ENCODE measurements at places on chromosomes 12 and 14.
A peak's percentile ranks its signal among the peaks of the same experiment; 100 is the strongest.

GRCh38 chr12:78560633-78561032 lies 303.9 kb upstream of the SYT1 start:
- no peak for DNase-seq

- no peak for DNase-seq
These were observed 20.4 kb upstream of the LIN7A start for GRCh38 chr12:80958162-80958561.

GRCh38 chr12:6224550-6224949 lies 24.4 kb downstream of the CD9 start:
- no peak for DNase-seq

GRCh38 chr12:5882511-5883190 lies 62.4 kb downstream of the ANO2 start:
- DNase-seq = no peak

DNA sequence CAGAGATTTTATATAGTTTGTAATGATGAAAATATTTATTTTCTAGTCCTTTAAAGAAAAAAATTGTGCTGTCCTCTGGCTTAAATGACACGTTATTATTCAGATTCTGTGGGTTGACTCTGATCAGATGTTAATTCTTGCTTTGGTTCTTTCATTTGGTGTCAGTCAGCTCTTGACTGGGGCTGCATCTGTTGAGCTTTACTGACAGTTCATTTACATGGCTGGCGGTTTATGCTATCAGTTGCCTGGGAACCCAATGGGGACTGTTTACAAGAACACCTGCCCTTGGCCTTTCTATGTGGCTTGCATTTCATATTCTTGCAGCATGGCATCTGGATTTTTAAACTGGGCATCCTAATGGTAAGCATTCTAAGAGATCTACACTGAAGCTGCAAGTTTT lies 667.1 kb upstream of the FBXO33 start:
- no peak for DNase-seq

- no peak for DNase-seq
These were observed 1.4 kb upstream of the ABCD2 start for GRCh38 chr12:39620659-39621658.

GRCh38 chr12:51373187-51373586 lies 18.0 kb downstream of the GALNT6 start:
- no peak for DNase-seq

DNA sequence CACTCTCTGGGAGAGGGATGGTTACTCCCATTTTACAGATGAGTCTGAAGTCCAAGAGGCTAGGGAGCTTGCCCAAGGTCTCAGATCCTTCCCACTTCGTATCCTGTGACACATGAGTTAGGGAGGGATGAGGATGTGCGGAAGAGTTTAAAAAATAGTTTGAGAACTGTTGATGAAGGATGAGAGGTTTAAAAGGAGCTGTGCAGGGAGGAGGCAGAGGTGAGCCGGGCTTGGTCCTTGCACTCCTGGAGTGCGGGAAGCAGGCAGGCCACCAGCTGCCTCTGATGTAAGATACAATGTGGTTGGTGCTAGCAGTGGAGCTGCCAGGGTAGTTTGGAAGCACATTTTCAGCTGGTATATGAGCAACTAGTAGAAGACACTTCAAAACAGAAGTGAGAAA lies 46.5 kb downstream of the TSPAN9 start:
- no peak for DNase-seq

DNA sequence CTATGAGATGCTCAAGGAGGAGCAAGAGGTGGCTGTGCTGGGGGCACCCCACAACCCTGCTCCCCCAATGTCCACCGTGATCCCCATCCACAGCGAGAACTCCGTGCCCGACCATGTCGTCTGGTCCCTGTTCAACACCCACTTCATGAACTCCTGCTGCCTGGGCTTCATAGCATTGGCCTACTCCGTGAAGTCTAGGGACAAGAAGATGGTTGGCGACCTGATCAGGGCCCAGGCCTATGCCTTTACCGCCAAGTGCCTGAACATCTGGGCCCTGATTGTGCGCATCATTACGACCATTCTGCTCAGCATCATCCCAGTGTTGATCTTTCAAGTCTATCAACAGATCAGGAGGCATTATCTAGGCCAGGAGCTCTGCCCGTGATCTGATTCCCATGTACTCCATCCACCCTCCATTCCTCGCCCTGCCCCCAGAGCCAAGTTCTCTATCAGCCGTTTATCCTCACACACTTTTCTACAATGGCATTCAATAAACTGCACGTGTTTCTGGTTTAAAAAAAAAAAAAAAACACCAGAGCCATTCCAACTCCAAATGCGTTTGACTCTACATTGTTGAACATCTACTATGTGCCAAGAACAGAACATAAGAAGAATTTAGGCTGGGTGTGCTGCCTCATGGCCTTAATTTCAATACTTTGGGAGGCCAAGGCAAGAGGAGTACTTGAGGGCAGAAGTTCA lies 17.5 kb downstream of the ATXN2 start:
- no peak for DNase-seq

DNA sequence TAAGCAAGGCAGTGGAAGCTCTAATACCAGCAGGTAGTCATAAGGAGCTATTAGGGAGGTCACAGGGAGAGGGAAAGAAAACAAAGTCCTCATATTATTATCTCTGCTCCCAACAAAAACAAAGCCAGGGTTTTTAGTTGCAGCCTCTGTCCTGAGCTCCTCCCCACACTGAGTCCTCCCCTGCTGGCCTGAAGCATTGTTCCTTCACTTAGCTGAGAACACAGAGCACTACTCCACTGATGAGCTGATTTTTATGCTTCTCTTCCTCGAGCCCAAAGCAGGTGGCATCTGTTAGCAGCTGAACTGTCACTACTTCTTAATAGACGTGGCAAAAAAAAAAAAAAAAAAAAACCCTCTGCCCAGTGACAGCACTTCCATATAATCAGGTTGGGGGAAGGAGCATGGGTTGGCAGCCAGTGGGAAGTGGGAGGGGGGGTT lies 10.5 kb upstream of the STAC3 start:
- no peak for DNase-seq

- DNase-seq = no peak
These were observed 233.3 kb downstream of the NEDD1 start for GRCh38 chr12:97140355-97140754.

- no peak for DNase-seq
These were observed 767.7 kb downstream of the LRFN5 start for GRCh38 chr14:42374332-42374731.

DNA sequence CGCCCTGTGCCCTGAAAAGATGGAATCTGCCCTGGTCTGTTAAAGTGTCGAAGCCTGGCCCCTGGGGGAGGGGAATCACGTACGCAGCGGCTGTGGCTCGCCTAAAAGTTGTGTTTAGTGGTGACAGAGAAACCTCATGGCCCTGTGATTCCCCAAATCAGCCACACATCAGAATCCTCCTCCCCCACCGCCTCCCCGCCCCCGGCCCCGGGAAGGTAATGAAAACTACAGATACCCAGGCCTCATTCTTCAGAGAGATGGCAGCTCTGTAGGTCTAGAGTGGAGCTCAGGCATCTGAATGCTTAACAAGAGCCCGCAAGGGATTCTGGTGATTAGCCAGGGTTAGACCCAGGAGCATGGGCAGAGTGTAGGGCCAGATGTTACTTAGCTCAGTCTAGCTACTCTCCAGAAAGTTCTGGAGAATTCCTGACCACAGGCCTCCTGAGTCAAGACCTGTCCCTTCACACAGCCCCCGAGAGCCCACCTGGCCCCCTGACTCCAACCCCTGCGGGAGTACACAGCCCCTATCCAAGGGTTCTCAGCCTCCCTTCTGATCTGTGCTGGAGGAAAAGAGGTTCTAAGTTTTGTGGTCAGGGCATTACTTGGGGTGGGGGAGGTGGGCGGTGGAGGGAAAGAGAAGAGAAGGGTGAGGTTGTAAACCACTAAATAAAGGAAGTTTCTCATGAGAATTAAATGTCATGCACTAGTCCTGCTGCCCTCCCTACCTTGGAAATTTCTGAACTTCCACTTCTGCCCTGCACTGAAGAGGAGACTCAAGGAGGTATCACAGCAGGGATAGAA lies 114.8 kb downstream of the PLXNC1 start:
- DNase-seq = no peak

GRCh38 chr12:32727237-32727636 lies 28.5 kb downstream of the YARS2 start:
- peak; percentile 2 for DNase-seq

DNA sequence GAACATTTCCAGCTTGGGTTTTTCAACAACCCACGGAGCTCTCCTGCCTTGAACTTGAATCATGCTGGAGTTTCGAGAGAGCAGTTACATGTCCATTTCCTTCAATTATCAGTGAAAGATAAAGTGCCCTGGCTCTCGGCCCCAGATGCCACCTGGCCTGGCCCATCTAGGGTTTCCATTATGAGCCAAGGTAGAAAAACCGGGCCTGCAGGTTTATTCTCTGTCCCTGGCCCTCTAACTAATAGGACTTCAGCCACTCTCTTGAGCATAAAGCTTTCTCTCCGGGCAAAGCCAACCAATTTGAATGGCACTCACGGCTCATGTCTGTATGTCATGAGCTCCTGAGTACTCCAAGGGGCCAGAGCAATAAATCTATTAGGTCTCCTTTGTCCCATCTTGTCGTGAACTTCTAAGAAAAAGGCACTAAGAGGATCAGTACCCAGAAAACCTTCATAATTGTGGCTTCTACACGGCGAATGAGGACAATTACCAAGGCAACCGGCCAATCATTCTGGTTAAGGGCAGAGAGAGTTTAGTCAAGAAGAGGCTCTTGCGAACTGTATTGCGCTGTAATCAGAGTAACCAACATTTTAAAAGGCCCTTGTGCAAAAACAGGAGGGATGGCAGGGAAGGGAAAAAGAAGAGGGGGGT lies 392.3 kb downstream of the MED13L start:
- no peak for DNase-seq

DNA sequence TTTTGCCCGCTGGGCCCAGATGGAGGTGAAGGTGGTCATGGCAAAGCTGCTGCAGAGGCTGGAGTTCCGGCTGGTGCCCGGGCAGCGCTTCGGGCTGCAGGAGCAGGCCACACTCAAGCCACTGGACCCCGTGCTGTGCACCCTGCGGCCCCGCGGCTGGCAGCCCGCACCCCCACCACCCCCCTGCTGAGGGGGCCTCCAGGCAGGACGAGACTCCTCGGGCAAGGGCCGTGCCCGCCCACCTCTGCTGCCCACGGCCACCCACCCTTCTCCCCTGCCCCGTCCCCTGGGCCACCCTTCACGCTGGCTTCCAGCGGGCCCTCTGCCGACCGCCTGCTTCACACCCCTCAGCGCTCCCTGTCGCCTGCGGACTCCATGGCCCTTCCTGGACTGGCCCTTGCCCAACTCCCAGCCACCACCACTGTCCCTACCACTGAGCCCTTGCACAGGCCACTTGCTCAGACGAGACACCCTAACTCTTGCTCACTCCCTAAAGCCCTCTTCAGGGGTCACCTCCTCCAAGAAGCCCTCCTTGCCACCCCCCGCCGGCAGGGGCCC lies 42.5 kb downstream of the CYP46A1 start:
- DNase-seq = no peak

DNA sequence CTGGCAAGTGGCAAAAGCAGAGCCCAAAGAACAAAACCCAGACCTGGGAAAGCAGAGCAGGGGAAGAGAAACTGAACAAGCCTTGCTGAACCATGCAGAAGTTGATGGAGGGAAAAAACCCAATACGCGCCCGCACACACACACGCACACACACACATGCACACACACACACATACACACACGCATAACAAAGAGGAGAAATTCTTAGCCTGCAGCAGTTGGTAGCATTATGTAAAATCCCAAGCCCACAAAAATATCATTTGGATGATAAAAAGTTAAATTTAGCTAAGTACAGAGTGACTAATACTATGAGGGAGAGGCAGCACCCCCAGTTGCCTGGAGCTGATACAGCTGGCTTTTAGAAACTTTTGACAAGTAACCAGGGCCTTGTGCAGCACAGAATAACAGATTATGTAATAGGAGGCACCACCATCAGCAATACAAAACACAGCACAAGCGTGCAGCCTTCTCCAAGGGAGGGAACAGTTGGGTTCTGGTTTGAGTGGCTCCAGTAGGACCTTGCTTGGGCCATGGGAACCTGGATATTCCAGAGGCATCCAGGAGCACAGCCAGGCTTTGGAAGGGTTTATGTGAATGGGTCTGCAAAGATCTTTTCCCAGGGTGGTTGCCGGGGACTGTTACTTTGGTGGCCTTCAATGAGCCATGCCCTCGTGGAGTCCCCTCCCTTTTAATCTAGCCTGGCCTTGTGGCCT lies 35.3 kb downstream of the PITPNM2 start:
- peak; percentile 93 for DNase-seq

DNA sequence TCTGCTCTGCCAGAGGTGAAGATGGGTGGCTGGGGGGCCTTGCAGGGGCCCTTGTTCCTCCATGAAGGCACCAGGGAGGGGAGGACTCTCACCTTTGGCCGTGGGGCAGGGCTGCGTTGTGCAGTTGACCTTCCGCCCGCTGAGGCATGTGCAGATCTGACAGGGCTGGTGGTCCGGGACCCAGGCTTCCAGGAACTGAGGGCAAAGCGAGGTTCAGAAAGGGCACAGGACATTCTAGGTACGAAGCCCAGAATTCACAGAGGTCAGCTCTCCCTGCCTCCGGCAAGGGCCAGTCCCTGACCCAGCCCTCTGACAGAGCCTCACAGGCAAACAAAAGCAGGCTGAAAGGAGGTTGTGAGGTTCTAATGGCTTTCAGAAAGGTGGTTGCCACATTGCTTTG lies 40.4 kb upstream of the ANO2 start:
- DNase-seq = no peak

- peak; percentile 76 for DNase-seq
These were observed 13.1 kb downstream of the KRT5 start for GRCh38 chr12:52506858-52507715.
